Activated naive CD4-positive, alpha-beta T cell treated with anti-CD3 and anti-CD28 coated beads for 36 hours (primary cell): ENCODE measurements at places on chromosomes 4 and X.
A peak's percentile ranks its signal among the peaks of the same experiment; 100 is the strongest.

DNA sequence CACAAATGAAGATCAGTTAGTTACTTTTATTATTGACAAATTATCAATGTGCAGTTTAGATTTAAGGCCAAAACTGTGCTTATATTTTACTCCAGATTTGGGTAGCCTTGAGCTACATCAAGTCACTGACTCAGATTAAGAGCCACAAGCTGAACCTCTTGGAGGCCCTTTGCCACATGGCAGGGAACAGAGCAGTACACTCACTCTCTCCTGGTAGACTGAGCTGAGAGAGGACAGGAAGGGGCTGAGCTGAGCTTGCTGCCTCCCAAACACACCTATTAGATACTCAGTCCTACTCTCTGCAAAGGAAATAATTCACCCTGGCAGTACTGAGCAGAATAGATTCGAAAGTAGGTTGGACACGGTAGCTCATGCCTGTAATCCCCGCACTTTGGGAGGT is 7.8 kb downstream of the STAP1 start:
- peaks cover 7% of the 10 kb centered on the region for H3K36me3 ChIP-seq
- H3K4me1 ChIP-seq = peaks cover 38% of the 10 kb centered on the region
- DNase-seq = peak; percentile 58
- H3K27me3 ChIP-seq = no peaks in the 10 kb centered on the region
- peak overlapping the region; percentile 69 for H3K27ac ChIP-seq
- H3K4me3 ChIP-seq = no peak overlapping the region

- no peak for DNase-seq
- H3K4me1 ChIP-seq = no peaks in the 10 kb centered on the region
- H3K36me3 ChIP-seq = no peaks in the 10 kb centered on the region
- no peak overlapping the region for H3K27ac ChIP-seq
- H3K4me3 ChIP-seq = no peak overlapping the region
- H3K27me3 ChIP-seq = peaks cover 24% of the 10 kb centered on the region
These were observed 9.1 kb downstream of the BMPR1B start for GRCh38 chr4:94766856-94767255.

DNA sequence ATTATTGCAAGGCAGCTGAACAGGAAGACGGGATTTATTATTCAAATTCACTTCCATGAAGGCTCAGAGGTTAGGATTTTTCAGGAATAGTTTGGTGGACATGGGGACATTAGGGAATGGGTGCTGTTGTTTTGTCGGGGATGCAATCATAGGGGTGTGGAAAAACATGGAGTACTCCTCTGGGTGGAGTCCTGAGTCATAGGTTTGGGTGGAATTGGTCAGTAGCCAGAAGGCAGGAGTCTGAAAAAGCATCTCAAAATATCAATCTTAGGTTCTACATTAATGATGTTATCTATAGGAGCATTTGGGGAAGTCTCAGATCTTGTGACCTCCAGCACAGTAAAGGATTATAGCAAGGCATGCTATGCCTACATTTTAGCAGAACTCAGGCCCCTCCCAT is 14.5 kb upstream of the ETNPPL start:
- DNase-seq = no peak
- H3K36me3 ChIP-seq = no peaks in the 10 kb centered on the region
- peaks cover 17% of the 10 kb centered on the region for H3K27me3 ChIP-seq
- no peak overlapping the region for H3K4me3 ChIP-seq

GRCh38 chr4:143438710-143439109 is 74.8 kb upstream of the SMARCA5 start:
- no peaks in the 10 kb centered on the region for H3K4me1 ChIP-seq
- no peak for DNase-seq
- no peaks in the 10 kb centered on the region for H3K27me3 ChIP-seq
- no peaks in the 10 kb centered on the region for H3K36me3 ChIP-seq
- no peak overlapping the region for H3K4me3 ChIP-seq

DNA sequence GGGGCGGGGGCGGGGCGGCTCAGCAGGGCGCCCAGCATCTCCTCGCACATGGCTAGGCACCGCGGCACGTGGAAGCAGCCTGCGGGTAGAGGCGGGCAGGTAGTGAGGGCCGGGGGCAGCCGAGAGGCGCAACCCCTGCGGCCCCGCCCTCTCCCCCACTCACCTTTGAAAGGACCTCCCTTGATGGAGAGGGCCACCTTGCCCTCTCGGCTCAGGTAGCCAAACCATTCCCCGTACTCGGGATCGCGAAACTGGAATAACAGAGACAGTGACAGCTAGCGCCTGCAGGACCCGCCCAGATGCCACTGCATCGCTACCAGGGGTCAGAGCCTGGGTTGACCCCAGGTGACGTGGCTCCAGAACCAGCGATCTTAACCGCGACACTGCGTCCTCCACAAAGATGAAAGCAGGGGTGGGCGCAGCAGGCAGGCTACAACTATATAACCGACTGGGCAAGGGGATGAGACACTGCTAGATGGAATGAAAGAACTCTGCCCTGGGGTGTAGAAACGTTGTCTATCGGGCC is 552 bp upstream of the NAA10 start:
- peak overlapping the region; percentile 65 for H3K4me3 ChIP-seq
- no peaks in the 10 kb centered on the region for H3K27me3 ChIP-seq
- DNase-seq = no peak
- peaks cover 10% of the 10 kb centered on the region for H3K36me3 ChIP-seq
- H3K27ac ChIP-seq = no peak overlapping the region

GRCh38 chrX:48831909-48832291 is 3.5 kb downstream of the PCSK1N start:
- H3K4me1 ChIP-seq = peaks cover 16% of the 10 kb centered on the region
- H3K36me3 ChIP-seq = no peaks in the 10 kb centered on the region
- no peak for DNase-seq
- H3K27ac ChIP-seq = no peak overlapping the region
- no peak overlapping the region for H3K4me3 ChIP-seq

DNA sequence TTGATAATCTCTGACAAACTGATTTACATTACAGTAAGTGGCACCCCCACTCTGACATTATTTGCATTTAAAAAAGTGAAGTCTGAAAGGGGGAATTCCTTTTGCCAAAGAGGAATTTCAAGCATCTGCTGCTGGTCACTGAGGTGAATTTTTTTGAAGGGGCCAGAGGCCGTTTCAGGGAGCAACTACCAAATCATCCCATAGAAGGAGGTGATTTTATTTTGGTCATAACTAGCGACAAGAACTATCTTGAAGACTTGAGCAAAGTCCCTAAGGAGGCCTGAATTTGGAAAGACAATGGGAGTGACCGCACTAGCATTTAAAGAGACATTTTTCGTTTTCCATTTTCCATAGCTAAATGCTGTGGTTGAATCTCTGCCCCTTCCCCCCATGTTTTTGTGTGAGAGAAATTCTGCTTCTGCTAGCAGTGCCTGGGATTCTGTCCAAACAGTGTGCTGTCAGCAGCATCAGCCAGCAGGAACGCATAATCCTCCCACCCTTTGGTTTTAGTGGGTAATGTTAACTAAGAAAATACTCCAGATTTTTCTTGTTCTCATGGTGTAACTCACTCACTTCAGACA is 110.1 kb upstream of the MED14 start:
- H3K36me3 ChIP-seq = no peaks in the 10 kb centered on the region
- H3K27me3 ChIP-seq = no peaks in the 10 kb centered on the region
- no peak overlapping the region for H3K4me3 ChIP-seq
- no peak for DNase-seq

GRCh38 chrX:34778916-34779315 is 121.8 kb upstream of the TMEM47 start:
- H3K4me1 ChIP-seq = no peaks in the 10 kb centered on the region
- H3K36me3 ChIP-seq = no peaks in the 10 kb centered on the region
- H3K27ac ChIP-seq = no peak overlapping the region

- no peaks in the 10 kb centered on the region for H3K27me3 ChIP-seq
- no peak for DNase-seq
- H3K27ac ChIP-seq = no peak overlapping the region
These were observed 53.1 kb upstream of the GLRA2 start for GRCh38 chrX:14476205-14476604.

DNA sequence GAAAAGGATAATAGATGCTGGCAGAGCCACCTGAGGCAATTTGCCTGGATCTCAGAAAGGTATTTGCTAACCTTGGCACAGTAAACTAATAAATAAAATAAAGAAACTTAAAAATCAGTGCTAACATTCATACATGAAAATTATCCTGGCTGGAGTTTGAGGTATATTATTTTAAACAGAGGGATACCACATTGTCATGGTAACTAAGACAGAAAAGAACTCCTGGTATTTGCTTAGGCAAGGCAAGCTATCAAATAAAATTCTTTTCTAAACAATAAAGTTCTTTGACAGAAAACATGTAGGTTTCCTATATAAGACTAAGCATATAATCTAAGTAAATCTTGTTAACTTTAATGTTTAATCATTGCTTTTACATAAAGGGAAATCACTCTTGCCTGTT is 218.8 kb downstream of the MAGEB17 start:
- H3K27me3 ChIP-seq = peaks cover 2% of the 10 kb centered on the region
- no peak for DNase-seq
- H3K27ac ChIP-seq = no peak overlapping the region
- H3K4me3 ChIP-seq = no peak overlapping the region
- no peaks in the 10 kb centered on the region for H3K4me1 ChIP-seq
- peaks cover 1% of the 10 kb centered on the region for H3K36me3 ChIP-seq

DNA sequence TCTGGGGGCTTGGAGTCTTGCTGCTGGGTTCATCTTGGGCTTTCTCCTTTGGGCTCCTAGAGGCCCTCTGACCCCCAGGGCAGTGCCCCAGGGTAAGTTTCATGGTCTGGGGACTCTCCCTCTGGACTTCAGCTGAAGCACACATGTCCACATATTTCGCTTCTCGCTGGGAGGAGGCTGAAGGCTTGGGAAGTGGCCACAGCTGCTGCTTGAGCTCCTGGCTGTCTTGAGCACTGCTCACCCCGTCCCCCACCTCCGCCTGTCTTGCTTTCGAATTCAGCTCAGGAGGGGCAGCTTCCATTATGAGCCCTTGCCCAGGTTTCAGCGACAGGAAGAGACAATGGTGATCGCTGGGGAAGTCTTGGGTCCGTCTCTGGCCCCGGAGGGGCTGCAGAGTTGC is 3.7 kb downstream of the C4orf54 start:
- no peaks in the 10 kb centered on the region for H3K36me3 ChIP-seq
- no peaks in the 10 kb centered on the region for H3K27me3 ChIP-seq
- DNase-seq = no peak
- no peak overlapping the region for H3K4me3 ChIP-seq
- H3K4me1 ChIP-seq = no peaks in the 10 kb centered on the region
- no peak overlapping the region for H3K27ac ChIP-seq

DNA sequence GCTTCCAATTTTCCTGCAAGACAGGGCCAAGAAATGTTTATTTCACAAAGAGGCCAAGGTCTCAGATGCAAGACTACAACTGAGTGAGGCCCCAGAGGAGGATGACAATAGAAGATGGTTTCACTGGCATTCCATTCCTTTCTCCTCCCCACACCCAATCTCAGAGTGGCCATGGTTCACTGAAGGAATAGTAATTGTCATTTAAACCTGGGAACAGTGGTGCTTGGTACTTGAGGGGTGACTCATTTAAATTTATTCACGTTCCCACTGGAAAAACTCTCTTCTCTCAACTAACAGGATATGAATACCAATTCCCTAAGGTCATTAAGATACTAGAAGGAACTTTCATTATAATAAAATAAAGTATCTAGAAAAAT is 35.3 kb upstream of the CXCL8 start:
- H3K27ac ChIP-seq = no peak overlapping the region
- H3K27me3 ChIP-seq = no peaks in the 10 kb centered on the region
- H3K4me3 ChIP-seq = no peak overlapping the region
- no peaks in the 10 kb centered on the region for H3K4me1 ChIP-seq
- H3K36me3 ChIP-seq = no peaks in the 10 kb centered on the region

- no peaks in the 10 kb centered on the region for H3K36me3 ChIP-seq
- DNase-seq = no peak
- peaks cover 9% of the 10 kb centered on the region for H3K4me1 ChIP-seq
- H3K4me3 ChIP-seq = no peak overlapping the region
- H3K27ac ChIP-seq = no peak overlapping the region
These were observed 2.4 kb downstream of the PDZD4 start for GRCh38 chrX:153827903-153828302.

DNA sequence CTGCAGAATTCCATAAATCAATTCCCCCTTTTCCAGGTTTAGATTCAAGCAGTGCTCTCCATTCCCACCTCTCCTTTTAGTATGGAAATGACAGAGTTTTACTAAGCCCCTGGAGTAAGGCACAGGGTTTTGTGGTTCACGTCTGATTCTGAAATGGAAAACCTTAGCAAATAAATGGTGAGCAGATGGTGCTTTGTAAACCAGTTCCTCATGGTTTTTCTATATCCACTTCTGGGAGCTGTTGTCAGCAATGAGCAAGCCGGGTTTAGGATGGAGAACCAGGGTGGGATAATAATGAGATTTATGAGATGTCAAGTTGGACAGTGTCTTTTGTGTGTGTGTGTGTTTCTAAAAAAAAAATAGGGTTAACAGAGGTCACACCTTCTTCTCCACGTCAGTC is 113.8 kb upstream of the RBPJ start:
- H3K36me3 ChIP-seq = no peaks in the 10 kb centered on the region
- peaks cover 11% of the 10 kb centered on the region for H3K27me3 ChIP-seq
- DNase-seq = no peak
- no peak overlapping the region for H3K4me3 ChIP-seq
- H3K4me1 ChIP-seq = peaks cover 18% of the 10 kb centered on the region
- no peak overlapping the region for H3K27ac ChIP-seq

DNA sequence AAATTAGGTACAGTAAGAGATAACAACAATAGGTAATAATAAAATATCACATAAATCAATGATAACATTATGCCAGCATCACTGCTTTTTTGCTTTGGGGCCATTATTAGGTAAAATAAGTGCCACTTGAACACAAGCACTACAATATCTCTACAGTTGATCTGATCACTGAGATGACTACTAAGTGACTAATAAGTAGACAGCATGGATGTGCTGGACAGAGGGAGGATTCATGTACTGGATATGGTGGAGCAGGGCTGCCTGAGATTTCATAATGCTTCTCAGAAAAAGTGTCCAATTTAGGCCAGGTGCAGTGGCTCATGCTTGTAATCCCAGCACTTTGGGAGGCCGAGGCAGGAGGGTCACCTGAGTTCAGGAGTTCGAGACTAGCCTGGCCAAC is 137.8 kb upstream of the IL1RAPL2 start:
- no peak overlapping the region for H3K4me3 ChIP-seq
- H3K4me1 ChIP-seq = no peaks in the 10 kb centered on the region
- H3K36me3 ChIP-seq = no peaks in the 10 kb centered on the region
- peaks cover under 1% of the 10 kb centered on the region for H3K27me3 ChIP-seq
- no peak for DNase-seq

DNA sequence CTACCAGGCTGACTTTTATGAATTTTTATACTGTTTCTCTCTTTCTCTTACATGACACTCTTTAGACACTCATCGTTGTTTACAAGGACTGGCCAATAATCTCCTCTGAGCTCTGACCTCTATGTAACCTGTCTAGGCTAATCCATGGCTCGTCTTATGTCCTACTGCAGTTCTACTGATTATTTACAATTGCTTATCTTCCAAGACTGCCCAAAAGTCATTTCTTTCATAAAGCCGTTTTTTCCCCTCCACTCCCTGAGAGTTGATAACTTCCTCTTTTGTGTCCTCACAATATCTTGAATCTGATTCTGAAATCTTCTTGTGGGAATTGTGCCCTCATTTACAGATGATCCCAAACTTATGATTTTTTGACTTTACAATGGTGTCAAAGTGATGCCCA is 18.3 kb upstream of the SNCA start:
- no peaks in the 10 kb centered on the region for H3K27me3 ChIP-seq
- H3K36me3 ChIP-seq = no peaks in the 10 kb centered on the region
- no peaks in the 10 kb centered on the region for H3K4me1 ChIP-seq
- H3K27ac ChIP-seq = no peak overlapping the region
